ENCODE measurements at places on chromosomes 1 and 21. TPM values are rescaled to one million over a fixed set of nuclear protein-coding genes. Genes with fewer than 3 reads are reported as not detected.
A peak's percentile ranks its signal among the peaks of the same experiment; 100 is the strongest.

Gene OR2T11
- not detected for total RNA-seq

GRCh38 chr1:54813485-54814125 lies 12.5 kb upstream of the TTC22 start:
- DNase-seq = peak; percentile 45

DNA sequence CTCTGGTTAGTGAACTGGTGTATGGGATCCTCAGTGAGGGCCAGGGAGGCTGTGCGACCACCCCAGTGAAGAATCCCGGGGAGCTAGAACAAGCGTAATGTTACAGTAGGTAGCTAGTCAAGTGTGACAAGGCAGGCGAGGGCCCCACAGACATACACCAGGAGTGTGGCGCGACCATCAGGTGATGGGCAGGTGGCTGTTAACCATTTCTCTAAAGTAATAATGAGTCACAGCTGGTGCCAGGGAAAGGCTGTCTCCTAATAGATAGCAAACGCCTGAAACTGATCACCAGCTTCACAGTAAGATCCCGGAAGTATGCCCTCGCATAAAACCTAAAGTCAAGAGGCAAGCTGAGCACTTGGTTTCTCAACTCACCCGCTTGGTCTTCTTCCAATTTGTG lies 40.5 kb upstream of the TARBP1 start:
- DNase-seq = no peak

Gene HES2
- total RNA-seq = 0.19 TPM

Gene RGS7
- total RNA-seq = not detected

DNA sequence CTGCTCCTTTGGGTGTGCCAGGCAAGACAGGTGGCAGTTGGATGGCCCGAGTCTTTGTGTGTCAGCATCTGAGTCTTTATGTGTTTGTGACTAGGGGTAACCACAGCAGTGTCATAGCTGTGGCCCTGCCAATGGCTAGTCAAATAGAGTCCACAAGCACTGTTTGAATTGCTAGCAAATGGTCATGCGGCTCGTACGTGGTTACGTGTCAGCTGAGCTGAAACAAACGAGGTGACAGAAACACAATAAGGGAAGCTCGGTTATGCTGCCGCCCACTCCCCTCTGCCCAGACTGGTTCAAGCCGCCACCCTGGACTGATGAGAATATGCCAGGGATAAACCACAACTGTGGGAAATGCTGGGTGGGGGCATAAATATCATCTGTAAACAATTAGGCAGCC lies 174.3 kb upstream of the LMO4 start:
- DNase-seq = no peak

GRCh38 chr1:232868793-232869491 lies 63.7 kb downstream of the MAP10 start:
- DNase-seq = no peak

GRCh38 chr1:99455760-99456159 lies 190.2 kb upstream of the PALMD start:
- DNase-seq = no peak

DNA sequence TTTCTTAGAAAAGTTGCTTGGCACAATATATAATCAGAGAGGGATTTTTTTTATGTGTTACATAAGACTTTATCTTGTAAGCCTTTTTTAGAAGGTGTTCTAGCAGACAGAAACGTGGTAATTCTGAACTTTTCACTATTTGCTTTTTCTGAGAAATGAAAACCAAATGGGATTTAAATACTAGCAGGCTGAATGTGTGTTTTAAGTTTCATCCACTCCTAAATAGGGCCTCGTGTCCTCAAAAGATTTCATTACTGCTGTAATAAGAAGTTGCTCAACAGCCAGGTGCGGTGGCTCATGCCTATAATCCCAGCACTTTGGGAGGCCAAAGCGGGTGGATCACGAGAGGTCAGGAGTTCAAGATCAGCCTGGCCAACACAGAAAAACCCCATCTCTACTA lies 44.7 kb upstream of the FMO2 start:
- DNase-seq = no peak

DNA sequence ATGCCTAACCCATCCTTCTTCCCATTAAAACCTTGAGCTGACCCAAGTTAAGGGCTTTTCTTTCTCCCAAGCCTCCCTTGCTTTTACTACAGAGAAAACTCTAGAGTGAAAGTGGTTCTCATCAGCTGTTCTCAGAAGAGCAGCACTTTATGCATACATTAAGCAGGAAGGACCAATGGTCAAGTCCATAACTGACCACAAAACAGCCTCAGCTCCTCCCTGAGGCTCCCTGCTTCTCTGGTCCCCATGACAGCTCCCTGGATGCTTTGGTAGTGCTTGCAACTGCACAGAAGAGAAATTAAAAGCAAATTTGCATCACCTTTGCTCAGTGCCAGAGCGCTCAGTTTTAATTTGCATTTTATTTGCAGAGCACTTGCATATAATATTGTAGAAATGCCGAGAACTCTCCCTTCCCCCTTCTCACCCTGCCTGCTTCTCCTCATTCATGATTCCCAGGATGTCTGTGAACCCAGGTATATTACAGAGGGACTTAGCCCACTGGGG lies 56.1 kb downstream of the LMX1A start:
- no peak for DNase-seq

Gene LRRC53
- total RNA-seq = not detected
